GM23248 (cell line): ENCODE measurements at places on chromosomes 3 and 15.
A peak's percentile ranks its signal among the peaks of the same experiment; 100 is the strongest.

DNA sequence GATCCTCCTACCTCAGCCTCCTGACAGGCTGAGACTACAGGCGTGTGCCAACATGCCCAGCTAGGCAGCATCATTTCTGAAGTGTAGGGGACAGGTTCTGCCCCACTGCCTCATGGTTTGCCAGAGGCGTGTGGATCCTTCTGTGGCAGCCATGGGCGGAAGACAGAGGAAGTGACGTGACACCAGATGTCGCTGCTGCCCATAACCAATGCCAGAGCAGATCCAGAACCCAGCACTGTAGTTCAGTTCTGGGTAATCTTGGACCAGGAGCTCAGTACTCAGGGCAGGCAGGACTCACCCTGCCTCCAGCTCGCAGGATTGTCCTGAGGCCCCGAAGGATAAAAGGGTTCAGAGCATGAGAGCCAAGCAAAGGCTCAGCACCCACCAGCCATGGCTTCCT, 8.2 kb downstream of the RBPMS2 start:
- no peak for DNase-seq

DNA sequence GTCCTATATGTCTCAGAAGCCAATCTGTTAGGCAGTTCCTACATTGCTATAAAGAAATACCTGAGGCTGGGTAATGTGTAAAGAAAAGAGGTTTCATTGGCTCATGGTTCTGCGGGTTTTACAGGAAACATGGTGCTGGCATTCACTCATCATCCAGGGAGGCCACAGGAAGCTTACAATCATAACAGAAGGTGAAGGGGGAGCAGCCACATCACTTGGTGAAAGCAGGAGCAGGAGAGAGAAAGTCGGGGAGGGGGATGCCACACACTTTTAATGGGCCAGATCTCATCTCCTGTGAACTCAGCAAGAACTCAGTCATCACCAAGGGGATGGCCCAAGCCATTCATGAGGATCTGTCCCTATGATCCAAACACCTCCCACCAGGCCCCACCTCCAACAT, 9.1 kb downstream of the SLC49A4 start:
- DNase-seq = no peak

DNA sequence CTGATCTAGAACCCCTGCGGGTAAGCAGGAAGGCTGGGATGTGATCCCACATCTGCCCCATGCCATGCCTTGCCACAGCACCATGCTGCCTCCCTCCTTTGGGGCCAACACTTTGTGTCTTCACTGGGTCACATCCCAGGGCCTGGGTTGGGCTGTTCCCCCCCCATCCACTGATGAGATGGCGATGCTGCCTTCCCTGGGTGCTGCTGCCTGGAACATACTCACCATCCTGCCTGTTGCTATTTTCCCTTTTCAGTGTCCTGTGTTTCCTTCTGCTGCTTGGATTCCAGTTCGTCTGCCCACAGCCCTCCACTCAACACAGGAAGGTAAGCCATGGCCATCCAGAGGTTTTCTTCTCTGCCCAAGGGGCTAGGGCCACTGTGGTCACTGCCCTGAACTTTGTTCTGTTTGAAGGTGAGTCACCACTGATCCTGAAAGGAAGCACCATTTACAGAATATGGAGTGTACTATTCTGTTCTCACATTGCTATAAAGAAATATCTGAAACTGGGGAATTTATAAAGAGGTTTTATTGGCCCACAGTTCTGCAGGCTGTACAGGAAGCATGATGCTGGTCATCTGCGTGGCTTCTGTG, 39.4 kb downstream of the THSD4 start:
- peak; percentile 16 for DNase-seq

GRCh38 chr3:31159331-31160039, 265.0 kb upstream of the GADL1 start:
- no peak for DNase-seq

DNA sequence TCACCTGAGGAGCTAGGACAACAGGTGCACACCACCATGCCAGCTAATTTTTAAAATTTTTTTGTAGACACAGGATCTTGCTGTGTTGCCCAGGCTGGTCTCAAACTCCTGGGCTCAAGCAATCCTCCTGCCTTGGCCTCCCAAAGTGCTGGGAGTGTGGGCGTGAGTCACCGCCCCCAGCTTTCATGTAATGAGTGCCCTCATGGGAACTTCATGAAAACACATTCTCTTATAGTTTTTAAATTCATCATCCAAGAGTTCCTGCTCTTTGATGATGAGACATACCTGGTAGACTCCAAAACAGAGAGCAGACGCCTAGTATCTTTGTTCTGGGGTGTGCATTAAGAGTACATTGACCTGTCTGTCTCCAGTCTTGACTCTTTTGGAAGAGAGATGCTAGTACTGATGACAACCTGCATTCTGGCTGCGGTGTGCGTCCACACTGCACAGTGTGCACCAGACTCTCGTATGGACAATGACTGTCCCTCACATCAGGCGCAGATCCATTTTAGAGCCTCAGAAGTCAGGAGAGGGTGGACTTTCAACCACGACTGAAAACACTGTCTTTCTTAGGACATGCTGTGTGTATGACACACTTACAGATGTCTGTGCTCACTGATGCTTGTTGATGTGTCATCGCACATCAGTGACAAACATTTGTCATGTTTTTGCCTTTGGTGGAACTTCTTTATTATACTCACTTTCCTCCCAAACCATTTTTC, 2.0 kb downstream of the NRROS start:
- DNase-seq = no peak

DNA sequence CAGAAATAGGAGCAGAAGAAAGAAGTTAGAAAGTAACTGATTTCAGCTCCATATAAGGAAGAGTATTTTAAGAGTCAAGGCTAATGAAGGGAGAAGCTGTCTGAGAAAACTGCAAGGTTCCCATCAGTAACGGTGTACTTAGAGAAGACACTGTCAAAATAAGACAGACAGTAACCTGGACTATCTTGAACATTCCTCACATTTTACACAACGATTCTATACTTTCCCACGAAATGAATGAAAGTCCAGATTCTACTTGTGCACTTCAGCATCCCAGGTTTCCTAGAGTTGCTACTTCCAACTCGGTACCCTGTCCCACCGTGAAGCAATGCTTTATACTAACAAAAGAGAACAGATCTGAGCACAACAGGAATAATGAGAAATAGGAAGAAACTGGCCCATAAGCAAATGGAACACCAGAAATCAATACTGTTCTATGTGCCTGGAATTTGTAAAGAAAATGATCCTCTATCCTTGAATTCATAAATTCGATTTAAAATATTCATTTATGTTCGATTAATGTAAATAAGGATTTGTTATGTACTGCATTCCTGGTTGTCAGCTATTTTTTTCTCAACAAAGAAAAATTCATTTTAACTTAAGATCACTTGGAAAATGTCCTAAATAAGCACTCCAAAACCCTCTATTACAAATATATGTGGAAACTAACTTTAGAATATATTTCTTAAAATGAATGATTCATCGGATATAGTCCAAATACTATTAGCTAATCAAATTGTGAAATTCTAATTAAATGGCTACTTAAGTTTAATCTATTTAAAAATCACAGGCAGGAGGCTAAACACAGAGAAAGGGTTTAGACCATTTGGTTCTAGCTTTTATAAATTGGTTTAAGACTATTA, 1.5 kb downstream of the C3orf70 start:
- DNase-seq = no peak

DNA sequence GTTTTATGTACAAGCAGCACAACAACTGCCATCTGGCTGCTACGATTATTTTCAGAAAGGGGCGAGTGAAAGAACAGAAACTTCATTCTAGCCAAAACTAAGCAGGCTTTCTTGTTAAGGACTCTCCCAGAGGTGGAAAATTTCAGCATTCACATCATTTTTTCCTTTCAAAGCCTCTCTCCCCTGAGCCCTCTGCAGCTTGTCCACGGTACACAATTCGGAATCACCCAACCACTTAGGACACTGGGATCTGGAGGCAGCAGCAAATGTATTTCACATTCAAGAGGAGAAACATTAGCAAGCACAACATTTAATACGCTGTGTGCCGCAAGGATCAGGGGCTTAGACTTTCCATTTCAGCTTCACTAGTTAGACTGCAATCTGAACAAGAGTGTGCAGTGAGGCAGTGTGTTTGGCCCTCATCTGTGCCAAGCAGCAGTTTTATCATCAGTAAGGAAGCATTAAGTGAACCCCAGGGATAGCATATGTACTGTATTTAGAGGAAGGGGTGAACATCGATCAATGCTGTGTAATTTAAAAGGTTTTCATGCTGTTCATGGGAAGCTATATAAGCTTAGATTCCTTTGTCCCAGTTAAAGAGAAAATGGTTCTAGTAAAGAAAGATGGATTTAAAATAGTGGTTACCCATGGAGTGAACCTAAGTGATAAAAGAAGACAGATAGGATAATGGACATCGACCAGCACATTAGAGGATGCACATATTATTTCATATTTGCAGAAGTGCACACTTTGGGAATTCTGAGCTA, 504.9 kb downstream of the TBL1XR1 start:
- no peak for DNase-seq

DNA sequence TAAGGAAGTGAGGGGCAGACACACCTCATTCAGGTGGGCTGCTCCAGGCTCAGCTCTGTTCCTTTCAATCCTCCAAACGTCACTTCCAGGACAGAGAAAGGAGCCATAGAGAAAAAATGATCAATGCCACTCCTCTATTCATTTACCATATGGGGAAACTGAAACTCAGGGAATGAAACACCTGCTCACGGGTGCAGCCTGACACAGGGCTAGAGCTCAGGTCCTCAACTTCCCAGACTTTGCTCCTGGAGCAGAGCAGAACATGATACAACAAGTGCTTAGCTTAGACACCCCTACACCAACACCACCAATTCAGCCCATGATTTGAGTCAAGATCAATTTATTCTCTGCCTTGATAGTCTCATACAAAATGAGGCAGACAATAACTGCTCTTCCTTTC, 58.5 kb upstream of the LPP start:
- no peak for DNase-seq

DNA sequence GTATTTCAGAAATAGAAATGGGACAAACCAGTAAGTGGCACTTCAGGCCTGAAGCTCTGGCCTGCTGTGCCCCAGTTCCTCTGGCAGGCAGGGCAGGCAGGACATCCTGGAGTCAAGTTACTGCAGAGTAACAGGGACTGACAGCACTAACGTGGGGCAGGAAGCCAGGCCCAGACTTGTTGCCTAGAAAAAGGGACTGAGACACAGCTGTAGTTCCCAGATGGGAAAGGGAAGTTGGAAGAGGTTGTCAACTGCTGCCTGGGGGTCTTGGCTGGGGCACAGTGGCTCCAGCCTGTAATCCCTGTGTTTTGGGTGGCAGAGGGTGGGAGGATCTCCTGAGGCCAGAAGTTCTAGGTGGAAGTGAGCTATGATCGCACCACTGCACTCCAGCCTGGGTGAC, 171.9 kb downstream of the FMN1 start:
- peak; percentile 63 for DNase-seq
